ENCODE measurements at places on chromosomes 2 and 18.

DNA sequence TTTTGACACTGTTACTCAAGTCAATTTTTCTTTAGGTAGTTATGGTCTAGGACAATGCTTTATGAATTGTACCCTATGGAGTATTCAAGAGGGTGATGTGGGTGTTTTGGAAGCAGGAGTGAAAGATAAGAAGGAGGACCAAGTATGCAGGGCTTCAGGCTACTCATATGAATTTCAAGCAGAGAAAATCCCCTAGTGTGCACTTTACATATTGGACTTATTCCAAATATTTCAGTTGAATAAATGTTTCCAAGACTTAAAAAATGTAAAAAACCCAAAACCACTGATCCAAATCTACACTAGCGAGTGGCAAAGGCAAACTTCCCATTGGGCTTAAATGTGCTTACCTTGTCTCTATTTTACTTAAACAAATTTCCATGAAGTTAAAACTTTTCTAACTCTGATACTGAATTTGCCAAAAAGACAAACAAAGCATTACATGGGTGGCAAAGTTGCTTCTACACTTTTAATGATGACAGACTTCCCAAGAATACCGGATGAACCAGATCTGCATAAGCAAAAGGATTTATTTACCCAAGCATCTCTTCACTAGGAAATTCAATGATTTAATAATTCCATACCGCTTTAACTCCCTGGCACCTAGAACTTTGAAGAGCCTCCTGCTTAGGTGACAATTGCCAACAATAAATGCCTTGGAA is 1233.5 kb upstream of the NXPH2 start:
- no peak for DNase-seq

DNA sequence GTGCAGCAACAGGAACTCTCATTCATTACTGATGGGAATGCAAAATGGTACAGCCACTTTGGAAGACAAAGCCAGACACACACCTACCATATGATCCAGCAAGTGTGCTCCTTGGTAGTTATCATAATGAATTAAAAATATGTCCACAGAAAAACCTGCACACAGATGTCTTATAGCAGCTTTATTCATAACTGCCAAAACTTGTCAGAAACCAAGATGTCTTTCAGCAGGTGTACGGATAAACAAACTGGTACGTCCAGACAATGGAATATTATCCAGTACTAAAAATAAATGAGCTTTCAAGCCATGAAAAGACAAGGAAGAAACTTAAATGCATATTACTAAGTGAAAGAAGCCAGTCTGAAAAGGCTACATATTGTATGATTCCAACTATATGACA is 50.4 kb downstream of the CHMP3 start:
- DNase-seq, result no peak

- DNase-seq, result no peak
Measured at GRCh38 chr2:109690457-109690821, 76.3 kb downstream of the SOWAHC start.

- DNase-seq, result no peak
Measured at GRCh38 chr2:8594731-8595427, 87.0 kb upstream of the ID2 start.

DNA sequence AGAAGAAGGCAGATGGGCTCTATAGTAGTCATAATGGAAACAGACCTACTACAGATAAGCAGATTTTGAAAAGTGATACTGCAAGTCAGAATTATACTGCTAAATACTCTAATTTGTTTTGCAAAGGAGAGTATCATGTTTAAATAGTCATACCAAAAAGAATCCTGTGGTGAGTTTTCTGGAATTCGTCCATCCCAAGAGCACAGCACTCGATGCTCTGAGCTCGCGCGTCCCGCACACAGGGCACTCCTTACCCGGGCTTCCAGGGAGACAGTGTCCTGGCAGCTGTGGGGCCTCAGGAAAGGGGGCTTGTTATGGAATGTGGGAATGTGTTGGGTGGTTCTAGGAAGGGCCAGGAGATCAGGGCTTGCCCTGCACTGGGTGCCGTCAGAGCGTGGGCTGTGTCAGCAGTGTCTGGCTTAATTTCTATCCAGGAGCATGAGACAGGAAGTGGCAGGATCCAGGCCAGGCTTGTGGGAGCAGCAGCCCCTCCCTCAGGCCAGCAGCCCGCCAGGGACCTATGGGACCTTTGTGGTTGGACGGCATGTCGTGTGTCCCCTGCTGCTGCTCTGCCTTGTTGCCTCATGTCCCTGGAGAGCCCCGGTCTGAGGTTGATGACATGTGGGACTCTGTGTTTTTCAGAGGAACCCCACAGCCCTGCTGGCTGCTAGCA is 193.2 kb upstream of the TPO start:
- DNase-seq, result no peak
